ENCODE measurements at places on chromosomes 3 and 15. TPM values are rescaled to one million over a fixed set of nuclear protein-coding genes. Genes with fewer than 3 reads are reported as not detected.

- no peaks in the 10 kb centered on the region for H3K27me3 ChIP-seq
- no peak overlapping the region for H3K27ac ChIP-seq
- no peaks in the 10 kb centered on the region for H3K36me3 ChIP-seq
- H3K4me3 ChIP-seq: no peak overlapping the region
- peak; percentile 53 for DNase-seq
- no peaks in the 10 kb centered on the region for H3K4me1 ChIP-seq
Observed at GRCh38 chr3:99686955-99687612, 48.7 kb downstream of the COL8A1 start.

Gene DTX3L
- 22.8 TPM for total RNA-seq

GRCh38 chr15:71011503-71012155 lies 103.6 kb upstream of the THSD4 start:
- no peaks in the 10 kb centered on the region for H3K36me3 ChIP-seq
- no peak overlapping the region for H3K4me3 ChIP-seq
- H3K27me3 ChIP-seq: no peaks in the 10 kb centered on the region
- H3K27ac ChIP-seq: no peak overlapping the region

- no peaks in the 10 kb centered on the region for H3K36me3 ChIP-seq
- no peak overlapping the region for H3K4me3 ChIP-seq
- no peaks in the 10 kb centered on the region for H3K27me3 ChIP-seq
- H3K27ac ChIP-seq: no peak overlapping the region
Observed at GRCh38 chr3:19757773-19758172, 176.2 kb downstream of the EFHB start.

DNA sequence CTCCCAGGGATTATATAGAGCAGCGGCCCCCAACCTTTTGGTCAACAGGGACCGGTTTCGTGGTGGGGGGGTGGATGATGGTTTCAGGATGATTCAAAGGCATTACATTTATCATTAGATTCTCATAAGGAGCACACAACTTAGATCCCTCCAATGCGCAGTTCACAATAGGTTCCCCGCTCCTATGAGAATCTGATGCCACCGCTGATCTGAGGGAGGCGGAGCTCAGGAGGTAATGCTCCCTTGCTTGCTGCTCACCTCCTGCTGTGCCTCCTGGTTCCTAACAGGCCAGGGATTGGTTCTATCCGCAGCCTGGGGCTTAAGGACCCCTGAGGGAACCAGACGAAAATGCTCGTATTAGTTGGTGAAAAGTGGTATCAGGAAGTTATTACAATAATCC lies 1.3 kb upstream of the HACD2 start:
- no peaks in the 10 kb centered on the region for H3K36me3 ChIP-seq
- H3K4me1 ChIP-seq: peaks cover 11% of the 10 kb centered on the region
- peak overlapping the region; percentile 96 for H3K4me3 ChIP-seq
- peak; percentile 60 for DNase-seq
- peak overlapping the region; percentile 93 for H3K27ac ChIP-seq
- no peaks in the 10 kb centered on the region for H3K27me3 ChIP-seq

DNA sequence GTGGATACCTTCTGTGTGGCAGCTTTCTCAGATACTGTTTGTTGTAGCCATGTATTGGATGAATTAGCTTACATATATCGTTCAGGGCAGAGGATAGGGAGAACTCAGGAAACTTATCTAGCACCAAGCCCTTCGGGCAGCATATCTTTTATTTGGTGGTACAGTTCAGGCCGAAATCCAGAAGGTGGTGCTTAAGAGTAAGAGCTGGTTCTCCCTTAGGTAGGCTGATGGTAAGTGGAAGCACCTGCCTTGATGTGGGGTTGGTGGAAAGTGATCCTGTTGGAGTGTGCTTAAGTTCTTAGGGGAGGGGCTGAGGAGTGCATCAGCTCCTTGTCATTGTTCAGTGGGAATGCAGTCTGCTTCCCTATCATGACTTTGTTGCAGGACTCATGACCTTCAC lies 187.5 kb downstream of the DOCK3 start:
- no peak overlapping the region for H3K27ac ChIP-seq
- H3K36me3 ChIP-seq: no peaks in the 10 kb centered on the region
- H3K27me3 ChIP-seq: no peaks in the 10 kb centered on the region
- no peaks in the 10 kb centered on the region for H3K4me1 ChIP-seq

Gene WDR72
- total RNA-seq: not detected
